ENCODE measurements at places on chromosomes 13 and 19.

DNA sequence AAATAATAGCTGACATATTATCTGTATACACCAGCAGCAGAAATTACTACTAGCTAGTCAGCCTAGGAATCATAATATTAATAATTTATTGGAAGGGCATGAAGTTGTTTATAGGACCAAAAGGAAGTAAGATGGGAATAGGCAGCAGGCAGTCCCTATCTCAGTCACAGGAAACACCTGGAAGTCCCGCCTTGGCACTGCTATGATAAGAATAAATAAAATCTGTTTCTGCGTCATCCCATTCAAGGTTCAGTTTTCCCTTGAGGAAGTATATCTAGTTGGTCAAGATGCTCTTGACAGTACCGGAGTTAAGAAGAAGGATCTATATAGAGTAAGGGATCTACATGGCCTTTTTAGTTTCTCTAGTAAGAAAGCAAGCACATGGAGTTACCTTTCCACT, 830.8 kb downstream of the DIAPH3 start:
- no peak for DNase-seq

DNA sequence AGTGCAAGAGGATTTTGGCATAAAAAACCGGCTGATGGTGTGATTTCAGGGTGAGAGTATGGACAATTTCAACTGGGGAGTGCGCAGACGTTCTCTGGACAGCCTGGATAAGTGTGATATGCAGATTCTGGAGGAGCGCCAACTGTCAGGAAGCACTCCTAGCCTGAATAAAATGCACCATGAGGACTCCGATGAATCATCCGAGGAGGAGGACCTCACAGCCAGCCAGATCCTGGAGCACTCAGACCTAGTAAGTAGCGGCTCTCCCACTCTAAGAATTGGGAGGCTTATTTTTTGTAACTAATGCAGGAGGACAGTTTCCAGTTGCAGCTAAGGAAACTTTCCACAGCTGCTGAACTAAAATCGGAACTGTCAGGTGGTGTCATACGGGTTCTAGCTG, 53.6 kb downstream of the ZAR1L start:
- DNase-seq = no peak

DNA sequence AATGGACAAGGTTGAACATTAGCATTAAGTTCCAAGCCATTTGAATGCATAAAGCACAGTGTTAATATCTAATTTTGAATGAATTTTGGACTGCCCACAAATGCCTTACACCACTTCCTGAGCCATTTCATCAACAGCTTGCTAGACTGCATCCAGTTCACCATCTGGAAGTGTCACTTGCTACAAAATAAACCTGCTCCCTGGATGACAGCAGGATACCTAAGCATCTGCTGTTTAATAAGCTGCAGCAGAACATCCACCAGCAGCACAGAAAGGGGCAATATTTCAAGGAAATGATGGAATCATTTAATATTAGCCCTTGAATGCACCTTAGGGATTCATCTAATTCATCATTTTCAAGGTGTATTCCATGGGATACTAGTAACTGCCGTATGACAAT, 76.6 kb upstream of the PCDH9 start:
- peak; percentile 63 for DNase-seq

- no peak for DNase-seq
Observed at GRCh38 chr13:111037927-111038326, 77.2 kb upstream of the ARHGEF7 start.

- no peak for DNase-seq
Observed at GRCh38 chr19:16922592-16922934, 33.8 kb downstream of the F2RL3 start.

GRCh38 chr13:94065741-94066140, 413.7 kb downstream of the DCT start:
- no peak for DNase-seq

DNA sequence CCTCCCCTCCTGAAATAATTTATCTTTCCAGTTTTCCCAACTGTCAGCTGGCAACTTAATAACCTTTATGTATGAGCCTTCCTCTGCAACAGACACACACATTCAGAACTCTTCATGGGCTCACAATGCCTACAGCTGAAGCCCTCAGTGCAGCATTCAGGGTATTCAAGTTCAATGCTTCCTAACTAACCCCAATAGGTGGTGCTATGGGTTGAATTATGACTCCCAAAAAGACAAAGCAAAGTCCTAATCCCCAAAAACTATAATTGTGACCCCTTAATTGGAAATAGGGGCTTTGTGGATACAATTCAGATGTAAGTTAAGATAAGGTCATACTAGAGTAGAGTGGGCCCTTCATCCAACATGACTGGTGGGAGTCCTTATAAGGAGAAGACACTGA, 202.2 kb downstream of the SUCLA2 start:
- DNase-seq = peak; percentile 27

DNA sequence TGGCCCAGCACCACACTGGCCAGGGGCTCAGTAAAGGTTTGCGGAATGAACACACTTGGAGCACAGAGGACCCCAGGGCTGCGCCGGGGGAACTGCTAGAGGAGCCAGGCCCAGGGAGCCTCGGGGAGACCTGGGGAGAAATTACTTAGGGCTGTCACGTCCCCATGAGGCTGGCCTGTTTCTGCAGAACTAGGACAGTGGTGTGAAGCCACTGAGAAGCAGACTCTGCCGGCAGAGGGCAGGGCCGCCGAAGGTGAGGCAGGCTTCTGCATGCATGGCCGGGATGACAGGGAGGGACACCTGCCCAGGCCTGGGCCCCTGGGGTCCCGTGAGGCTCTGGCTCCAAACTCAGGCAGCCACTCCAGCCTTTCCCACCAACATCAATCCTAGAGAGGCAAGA, 26.4 kb downstream of the ELAVL1 start:
- no peak for DNase-seq

DNA sequence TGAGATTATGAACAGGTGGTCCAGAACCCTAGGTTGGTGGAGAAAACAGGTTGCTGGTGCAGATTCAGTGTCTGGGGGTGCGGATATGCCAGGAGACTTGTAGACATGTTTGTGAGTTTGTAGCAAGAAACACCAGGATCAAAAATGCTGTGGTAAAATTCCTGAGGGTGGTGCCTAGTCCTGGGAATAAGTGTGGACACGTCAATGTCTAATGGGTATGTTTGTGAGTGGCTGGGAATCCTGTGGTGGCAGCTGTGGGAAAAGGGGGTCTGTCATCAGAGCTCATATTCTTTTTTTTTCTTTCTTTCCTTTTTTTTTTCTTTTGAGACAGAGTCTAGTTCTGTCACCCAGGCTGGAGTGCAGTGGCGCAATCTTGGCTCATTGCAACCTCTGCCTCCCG, 7.2 kb downstream of the ZNF708 start:
- no peak for DNase-seq

DNA sequence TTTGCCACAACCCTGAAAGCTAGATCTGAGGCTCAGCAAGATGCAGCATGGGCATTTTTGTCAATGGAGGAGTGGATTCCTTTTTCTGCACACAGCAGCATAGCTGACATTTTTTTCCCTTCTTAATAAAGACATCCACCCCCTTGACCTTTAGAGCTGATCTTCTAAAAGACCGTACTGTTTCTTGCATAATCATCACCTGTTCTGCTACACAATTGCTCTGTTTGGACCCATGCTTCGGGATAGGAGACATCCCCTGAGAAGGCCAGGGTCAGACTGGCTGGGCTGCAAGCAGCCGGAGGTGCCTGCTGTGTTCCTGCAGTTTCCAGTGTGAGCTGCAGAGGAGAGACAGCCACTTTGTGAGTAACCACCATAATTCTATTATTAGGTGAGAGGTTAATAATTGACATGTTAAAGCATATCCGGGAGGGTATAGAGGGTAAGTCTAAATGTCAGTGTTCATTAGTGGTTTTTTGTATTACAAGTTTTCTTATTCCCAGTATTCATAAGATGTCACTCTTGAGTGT, 108.5 kb upstream of the C1QTNF9B start:
- DNase-seq = no peak

GRCh38 chr19:10291554-10292205, 1.9 kb downstream of the ICAM5 start:
- no peak for DNase-seq

- DNase-seq = peak; percentile 62
Observed at GRCh38 chr13:50386541-50387050, 371.4 kb downstream of the KCNRG start.

DNA sequence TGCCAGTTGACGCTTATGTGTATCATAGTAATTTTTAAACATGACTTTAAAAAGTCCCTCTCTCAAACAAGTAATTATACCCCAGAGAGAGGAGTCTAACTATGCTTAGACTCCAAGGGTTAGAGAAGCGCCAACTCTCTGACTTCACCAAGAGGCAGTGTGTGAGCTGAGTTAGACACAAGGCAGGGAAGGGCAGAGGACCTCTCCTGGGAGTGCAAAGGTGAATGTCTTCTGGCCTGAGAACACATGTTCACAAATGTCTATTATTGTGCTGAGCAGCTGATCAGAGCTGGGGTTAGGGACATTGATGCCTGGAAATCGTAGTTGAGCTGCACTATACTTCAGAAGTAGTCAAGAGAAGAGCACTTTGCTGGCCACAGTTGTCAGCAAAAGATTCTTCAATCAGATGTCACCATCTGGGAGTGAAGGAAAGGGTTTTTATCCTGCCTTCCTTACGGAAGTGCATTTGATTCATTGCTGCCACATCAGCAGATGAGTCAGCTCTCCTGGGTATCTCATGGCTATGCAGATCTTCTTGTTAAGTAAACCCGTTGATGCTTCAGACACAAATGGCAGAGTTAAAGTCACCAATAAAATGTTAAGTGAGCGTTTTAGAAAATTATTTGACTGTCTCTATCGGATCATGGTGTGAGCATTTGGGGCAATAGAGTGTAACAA, 283.2 kb upstream of the ARGLU1 start:
- no peak for DNase-seq

DNA sequence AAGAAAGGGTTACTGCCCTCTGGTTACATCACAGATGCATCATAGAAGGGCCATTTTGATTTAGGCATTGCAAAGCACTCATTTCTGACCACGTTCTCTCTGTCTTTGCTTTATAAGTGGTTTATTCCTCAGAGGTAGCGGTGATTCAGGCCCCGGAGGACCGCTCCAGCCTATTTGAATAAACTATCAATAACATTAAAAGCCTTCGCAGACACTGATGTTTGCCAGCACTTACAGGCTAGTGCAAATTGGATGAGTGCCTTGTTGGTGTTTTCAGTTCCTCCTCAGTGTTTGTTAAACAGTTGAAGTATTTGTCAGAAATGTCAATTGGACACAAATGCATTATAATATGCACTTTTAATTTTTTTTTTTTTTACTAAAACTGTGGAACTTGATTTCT, 120.2 kb downstream of the RXFP2 start:
- DNase-seq = no peak

DNA sequence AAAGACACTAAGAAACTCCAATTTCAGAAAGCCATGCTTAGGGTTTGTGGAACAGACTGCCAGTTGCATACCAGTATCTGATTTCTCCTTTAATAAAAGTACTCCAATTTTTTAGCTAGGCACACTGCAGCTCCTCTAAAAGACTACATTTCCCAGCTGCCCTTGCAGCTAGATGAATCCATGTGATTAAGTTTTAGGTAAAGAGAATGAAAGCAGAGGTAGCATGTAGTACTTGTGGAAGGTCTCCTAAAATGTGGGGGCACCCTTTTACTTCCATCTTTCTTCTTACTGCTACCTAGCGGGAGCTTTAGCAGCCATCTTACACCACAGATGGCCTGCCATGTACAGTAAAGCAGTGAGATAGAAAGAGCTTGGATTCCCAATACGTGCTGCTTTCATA, 33.0 kb upstream of the TSC22D1 start:
- DNase-seq = no peak

DNA sequence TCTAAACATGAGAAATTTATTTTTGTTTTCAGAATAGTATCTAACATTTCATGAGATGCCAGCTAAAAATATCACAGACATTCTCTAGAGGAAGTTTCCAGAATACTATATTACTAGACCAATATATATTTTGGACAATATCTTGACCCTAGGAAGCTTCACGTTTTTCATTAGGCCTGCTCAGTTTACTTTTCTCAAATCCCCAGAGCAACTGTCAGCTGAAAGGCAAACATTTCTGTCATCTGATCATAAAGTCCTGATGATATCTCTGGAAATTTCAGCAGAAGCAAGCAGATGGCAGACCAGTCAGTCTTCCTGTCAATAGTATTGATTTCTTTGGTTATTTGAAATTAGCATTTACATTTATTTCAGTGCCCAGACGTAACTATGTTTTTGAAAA, 4.0 kb downstream of the POSTN start:
- no peak for DNase-seq

DNA sequence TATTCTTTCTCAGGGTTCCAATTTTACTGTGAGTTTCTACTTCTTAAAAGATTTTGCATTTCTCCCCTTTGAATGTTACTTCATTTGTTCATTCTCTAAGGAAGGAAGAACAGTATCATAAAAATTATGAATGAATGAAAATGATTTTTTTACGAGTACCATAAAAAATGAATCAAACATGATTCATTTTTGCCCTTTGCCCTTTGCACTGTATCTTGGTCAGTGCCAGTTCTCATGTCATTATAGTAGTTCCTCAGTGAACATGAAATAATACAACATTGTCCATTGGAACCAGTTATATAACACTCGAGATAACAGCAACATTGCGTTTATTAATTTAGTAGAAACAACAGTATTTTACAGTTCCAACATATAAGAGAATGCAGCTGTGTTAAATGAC, 28.8 kb downstream of the FLT1 start:
- DNase-seq = no peak

DNA sequence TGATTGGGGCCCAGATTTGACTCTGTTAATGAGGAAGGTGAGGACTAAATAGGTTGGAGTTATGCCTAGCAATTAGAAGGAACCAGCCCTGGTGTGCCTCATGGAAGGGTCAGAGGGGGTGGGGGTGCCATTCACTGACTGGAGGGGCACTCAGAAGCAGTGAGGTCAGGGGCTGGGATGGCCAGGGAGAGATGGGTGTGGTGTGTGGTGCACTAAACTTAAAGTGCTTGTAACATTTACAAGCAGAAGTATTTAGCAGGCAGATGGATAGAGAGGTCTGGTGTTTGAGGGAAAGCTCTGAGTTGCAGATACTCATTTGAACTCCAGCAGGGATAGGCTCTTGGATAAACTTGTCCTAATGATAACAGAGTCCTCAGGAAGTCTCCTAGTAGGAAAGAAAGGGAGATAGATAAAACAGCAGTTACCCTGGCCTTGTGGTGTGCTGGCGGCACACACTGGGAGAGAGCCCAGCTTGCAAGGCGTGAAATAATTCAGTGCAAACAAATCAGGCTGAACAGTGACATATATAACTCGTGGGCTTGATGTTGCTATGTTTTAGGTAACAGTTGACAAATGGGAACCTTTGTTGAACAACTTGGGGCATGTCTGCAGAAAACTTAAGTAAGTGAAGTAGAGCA, 20.0 kb upstream of the UPF3A start:
- DNase-seq = no peak

- DNase-seq = no peak
Observed at GRCh38 chr13:90632184-90632583, 715.3 kb upstream of the MIR17HG start.
